ENCODE measurements at places on chromosomes 7 and 10.
A peak's percentile ranks its signal among the peaks of the same experiment; 100 is the strongest.

- DNase-seq, result peak; percentile 34
Measured at GRCh38 chr7:5677538-5678294, 103.7 kb downstream of the RNF216 start.

GRCh38 chr7:30276203-30276900 lies 8.0 kb upstream of the ZNRF2 start:
- peak; percentile 57 for DNase-seq

- no peak for DNase-seq
Measured at GRCh38 chr7:36677769-36678437, 46.4 kb downstream of the AOAH start.

GRCh38 chr7:6338551-6339274 lies 66.3 kb upstream of the CYTH3 start:
- no peak for DNase-seq

DNA sequence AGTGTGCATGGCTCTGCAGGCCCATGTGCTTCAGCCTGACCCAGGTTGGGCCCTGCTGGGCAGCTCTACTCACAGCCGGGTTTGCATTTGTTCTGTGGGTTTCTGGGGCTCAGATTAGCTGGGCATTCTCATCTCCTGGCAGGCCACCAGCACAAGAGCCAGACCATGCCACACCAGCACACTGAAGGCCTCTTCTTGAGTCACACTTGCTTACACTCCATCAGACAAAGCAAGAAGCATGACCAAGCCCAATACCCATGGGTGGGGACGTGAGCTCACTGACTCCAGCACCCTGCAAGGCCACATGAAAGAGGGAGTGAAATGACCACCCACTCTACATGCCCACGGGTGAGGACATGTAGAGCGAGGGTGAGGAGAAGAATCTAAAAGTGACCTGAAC lies 257.8 kb upstream of the PPP2R2D start:
- DNase-seq, result no peak

DNA sequence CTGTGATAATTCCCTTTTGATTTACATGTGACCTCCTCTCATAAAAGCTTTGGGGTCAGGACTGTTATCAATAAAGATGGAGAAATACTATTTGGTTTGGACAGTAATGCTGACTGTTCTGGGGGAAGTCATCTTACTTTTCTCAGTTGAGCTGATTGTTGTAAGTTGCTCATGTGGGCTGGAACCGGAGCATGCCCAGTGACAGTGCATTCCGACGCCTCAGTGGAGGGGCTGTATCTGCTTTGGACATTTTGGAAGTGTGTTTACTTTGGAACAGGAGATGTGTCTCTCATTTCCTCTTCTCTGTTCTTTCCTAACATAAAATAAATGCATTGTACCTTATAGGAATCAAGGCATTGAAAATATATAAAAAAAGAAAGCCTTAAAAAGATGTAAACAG lies 30.1 kb downstream of the RBM33 start:
- DNase-seq, result no peak

GRCh38 chr10:116757246-116757645 lies 14.9 kb upstream of the HSPA12A start:
- no peak for DNase-seq

DNA sequence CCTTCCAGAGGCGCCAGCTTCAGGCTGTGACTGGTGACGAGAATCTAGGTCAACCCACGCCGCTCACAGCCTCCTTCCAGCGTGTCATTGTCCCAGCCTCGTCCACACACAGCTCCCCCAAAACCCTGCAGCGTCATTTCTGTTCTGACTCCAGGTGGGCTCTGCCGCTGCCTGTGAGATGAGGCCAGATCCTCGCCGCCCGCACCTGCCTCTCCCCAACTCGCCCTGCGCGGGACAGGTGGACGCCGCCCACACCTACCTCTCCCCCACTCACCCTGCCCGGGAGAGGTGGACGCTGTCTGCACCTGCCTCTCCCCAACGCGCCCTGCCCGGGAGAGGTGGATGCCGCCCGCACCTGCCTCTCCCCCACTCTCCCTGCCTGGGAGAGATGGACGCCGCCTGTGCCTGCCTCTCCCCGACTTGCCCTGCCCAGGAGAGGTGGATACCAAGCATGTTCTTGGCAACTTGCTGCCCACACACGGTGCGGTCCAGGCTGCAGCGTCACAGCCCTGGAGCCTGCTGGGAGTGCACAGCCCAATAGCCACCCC lies 32.0 kb upstream of the CFAP46 start:
- DNase-seq, result no peak

DNA sequence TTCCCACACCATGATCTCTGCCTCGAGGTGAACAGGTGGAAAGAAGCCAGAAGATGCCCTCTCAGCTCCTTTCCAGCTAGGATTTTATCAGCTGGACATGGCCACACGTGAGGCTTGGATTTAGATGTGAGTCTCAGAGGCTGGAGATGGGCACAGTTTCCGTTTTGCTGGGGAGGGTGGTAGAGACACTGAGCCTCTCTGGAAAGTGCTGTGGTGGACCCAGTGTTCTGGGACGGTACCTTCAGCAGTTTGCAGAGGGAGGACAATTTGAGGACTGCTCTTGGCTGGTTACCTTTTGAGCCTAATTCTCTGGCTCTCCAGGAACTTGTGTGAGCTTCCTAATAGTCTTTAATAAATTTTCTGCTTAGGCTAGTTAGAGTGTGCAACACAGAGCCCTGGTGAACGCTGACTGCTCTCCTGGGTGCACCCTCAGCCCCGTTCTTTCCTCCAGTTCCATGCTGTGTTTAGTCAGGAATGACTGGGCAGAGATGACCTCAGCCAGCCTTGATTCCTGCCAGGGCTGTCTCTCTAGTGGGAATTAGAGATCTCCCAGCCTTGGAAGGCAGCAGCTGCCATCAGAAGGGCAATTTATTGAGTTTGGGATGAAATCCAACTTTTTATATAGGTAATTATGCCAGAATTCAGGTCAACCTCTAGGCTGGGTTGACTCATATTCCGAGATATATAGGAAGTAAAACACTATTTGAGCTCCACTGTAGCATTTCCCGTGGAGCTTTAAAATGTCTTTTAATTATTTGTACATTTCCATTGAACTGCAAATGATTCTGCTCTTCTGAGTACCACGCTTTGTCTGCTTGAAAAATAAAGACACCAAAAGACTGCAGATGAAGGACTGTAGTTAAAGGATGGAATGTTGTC lies 103.9 kb downstream of the GATA3 start:
- no peak for DNase-seq

DNA sequence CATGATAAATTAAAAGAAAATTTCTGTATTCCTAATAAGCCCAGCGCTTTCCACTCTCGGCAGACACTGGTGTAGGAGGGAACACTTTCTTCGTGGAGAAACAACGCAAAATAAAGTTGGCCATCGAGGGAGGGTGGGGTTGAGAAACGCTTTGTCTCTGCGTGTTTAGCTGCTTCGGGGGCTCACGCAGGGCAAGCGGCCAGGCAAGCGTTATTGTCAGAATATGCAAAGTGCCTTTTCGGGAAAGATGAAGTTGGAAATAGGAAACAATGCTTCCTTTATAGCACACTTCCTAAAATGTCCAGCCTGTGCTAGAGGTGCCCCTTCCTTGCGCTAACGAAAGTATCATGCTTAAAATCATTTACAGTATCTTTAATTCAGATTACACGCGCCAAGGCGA lies 1.9 kb upstream of the EBF3 start:
- no peak for DNase-seq

DNA sequence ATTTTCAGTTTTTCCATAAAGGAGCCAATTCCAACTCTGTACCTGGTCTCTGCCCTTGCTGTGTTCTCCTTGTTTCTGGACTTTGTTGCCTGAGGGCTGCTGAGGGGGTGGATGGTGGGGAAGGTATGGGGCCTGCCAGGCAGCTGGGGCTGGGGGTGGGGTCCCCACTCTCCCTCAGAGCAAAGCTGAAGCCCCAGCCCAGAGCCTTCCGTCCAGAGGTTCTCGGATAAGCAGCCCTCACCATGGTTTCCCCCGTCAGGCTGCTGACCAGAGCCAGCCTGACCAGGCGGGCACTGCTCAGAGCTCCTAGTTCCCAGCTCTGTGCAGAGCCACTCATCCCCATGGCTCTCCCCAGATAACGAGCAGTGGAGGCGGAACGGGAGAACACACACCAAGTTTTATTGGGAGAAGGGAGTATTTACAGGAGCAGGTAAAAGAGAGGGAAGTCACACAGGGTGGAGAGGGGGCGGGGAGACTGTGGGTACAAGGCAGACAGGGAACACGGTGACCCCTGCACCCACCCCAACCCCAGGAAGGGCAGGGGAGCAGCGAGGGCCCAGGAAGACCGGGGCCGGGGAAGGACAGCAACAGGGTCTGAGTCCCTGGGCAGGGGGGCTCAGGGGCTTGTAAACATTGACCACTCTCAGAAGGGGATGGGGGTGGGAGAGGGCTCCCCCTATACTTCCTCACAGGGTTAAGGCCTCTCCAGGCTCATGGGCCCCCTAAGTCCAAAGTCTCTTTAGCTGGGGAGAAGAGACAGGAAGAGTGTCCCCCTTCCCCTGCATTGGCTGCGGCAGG lies 5.8 kb downstream of the GNB2 start:
- DNase-seq, result no peak

- DNase-seq, result no peak
Measured at GRCh38 chr10:18668026-18668425, 8.8 kb downstream of the ARL5B start.

DNA sequence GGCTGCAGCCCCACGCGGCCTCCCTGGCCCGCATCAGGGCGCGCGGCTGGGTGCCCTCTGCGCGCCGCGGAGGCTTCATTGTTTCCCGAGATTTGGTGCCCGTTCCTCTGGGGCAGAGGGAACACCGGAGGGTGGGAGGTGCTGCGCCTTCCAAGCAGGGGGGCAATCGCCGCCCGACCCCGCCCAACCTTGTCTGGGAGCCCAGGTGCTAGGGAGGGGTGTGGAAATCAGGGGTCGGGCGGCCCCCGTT lies 1.0 kb upstream of the NRP1 start:
- DNase-seq, result no peak

- no peak for DNase-seq
Measured at GRCh38 chr10:73639286-73639685, 2.0 kb downstream of the MYOZ1 start.

- no peak for DNase-seq
Measured at GRCh38 chr10:78436222-78436573, 402.5 kb downstream of the RPS24 start.

DNA sequence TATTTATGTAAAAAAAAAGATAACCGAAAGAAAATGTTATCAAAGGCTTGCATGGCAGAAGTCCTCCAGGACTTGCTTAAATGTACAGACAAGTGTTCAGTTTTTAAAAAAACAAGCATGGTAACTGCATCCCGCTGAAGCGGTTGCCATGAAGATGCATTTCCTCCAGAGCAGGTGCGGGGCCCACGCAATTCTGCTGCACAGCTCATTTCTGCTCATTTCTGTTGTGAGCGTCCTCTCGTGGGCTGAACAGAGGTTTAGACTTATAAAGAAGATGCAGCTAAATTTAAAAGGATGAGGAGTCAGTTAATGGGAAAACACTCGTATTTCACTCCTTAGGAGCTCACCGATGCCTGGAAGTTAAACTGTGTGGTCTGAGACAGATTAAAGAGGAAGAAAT lies 247.6 kb downstream of the DNAJB6 start:
- DNase-seq, result no peak

DNA sequence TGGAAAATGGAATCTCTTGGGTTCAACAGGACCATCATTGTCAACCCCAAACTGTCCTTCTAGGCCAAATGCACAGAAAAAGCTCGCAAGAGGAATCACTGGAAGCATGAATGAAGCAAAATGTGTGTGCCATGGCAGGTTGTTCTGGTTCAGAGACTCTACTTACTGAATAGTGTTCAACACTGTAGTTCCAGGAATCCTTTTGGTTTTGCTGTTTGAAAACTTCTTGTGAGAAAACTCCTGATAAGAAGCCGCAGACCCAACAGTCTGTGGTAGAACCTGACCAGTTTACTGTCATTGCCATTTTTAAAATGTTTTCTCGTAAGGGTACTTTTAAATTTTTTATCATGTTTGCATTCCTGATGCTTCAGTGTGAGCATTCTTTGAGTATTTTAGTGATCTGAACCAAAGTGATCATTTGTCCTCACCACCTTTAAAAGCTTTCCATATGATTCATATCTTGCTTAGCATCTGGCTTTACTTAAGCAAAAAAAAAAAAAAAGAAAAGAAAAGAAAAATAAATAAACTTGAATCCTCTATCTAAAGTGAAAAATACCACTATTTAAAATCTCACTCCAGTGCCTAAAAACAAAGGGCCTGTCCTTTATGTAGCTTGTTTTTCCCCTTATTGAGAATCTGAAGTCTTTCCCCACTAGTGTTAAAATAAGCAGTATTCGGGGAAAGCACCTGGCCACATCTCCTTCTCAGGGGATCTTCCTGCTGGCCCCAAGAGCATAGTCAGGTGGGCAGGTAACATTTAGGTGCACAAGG lies 92.4 kb downstream of the WNT2 start:
- DNase-seq, result peak; percentile 14

- DNase-seq, result no peak
Measured at GRCh38 chr10:121078036-121078435, 226.9 kb downstream of the WDR11 start.
